ENCODE measurements at places on chromosomes 13 and 19. TPM values are rescaled to one million over a fixed set of nuclear protein-coding genes. Genes with fewer than 3 reads are reported as not detected.

FAM216B gene
- polyA plus RNA-seq = not detected

PTGIR gene
- polyA plus RNA-seq = not detected

SERPINE3 gene
- not detected for polyA plus RNA-seq

MUC16 gene
- polyA plus RNA-seq = 0.04 TPM

CPB2 gene
- 0.06 TPM for polyA plus RNA-seq

ADGRE1 gene
- not detected for polyA plus RNA-seq

KIR2DL3 gene
- polyA plus RNA-seq = not detected

C1QTNF9 gene
- polyA plus RNA-seq = not detected

CGB1 gene
- polyA plus RNA-seq = not detected

- DNase-seq = no peak
Measured at GRCh38 chr13:35993686-35994085, 137.5 kb downstream of the DCLK1 start.

GRCh38 chr19:44476559-44477408, 23.5 kb downstream of the ZNF180 start:
- no peak for DNase-seq

DNA sequence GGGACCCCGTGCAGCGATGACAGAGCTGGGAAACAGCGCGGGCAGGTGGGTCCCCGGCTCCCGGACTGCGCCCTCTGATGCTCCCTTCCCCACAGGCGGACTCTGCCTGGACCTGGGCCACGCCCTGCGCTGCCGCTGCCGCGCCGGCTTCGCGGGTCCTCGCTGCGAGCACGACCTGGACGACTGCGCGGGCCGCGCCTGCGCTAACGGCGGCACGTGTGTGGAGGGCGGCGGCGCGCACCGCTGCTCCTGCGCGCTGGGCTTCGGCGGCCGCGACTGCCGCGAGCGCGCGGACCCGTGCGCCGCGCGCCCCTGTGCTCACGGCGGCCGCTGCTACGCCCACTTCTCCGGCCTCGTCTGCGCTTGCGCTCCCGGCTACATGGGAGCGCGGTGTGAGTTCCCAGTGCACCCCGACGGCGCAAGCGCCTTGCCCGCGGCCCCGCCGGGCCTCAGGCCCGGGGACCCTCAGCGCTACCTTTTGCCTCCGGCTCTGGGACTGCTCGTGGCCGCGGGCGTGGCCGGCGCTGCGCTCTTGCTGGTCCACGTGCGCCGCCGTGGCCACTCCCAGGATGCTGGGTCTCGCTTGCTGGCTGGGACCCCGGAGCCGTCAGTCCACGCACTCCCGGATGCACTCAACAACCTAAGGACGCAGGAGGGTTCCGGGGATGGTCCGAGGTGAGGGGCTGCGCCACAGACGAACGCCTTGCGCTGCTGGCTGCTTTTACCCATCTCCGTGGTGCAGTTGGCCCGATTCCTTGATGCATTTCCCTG, 7.8 kb upstream of the SELENOV start:
- no peak for DNase-seq

GRCh38 chr19:38717855-38718254, 26.4 kb downstream of the CAPN12 start:
- DNase-seq = no peak

- no peak for DNase-seq
Measured at GRCh38 chr13:29561918-29562317, 33.6 kb downstream of the SLC7A1 start.

- DNase-seq = no peak
Measured at GRCh38 chr13:73981595-73981994, 152.6 kb downstream of the KLF12 start.

- no peak for DNase-seq
Measured at GRCh38 chr19:9808855-9809824, 9.7 kb downstream of the FBXL12 start.

- DNase-seq = no peak
Measured at GRCh38 chr19:53140351-53140750, 7.6 kb upstream of the ZNF415 start.

- no peak for DNase-seq
Measured at GRCh38 chr13:113950451-113951245, 23.2 kb downstream of the C13orf46 start.

DNA sequence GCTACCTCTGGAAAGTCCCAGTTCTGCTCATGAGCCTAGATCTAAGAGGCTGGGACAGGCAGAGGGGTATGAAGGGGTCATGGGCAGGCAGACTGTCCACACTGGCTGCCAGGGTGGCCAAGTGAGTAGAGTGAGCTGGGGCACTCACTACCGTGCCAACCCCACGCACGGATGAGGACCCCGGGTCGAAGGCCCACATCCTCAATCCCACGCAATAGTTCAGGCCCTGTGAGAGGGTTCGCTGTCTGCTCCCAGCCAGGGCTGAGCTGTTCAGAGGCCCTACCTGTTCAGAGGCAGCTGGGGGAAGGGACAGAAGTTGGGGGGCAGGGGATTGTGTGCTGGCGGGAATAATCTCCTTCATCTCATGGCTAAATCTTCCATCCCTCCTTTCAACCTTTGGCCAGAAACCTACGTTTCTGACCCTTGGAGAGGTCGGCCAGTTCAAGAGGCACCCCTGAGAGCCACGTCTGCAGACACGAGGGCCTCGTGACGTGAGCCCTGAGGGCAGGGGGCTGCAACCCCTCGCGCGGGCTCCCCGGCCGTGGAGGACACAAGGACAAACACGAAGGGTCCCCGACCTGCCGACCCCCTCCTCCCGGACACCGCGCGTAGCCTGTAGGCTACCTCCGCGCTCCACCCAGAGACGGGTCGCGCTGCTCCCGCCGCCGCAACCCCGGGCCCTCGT, 1.0 kb upstream of the RPS5 start:
- no peak for DNase-seq

DNA sequence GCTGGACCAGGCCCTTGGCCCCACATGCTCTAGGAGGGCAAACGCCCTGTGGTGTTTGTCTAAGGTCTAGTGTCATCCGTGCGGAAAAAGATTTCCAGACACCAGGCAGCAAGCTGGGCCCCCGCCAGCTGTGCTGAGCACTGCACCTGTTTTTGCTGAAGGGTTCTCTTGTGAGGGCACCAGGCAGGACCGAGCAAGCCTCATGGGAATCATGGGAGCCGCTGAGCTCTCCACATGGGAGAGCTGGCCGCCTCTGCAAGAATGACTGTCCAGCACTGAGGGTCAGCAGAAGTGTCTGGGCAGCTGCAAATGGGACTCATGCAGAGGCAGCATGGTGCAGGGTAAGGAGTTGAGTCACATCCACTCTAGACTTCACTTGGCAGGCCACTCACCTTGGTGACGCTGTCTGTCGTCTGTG, 12.0 kb downstream of the B3GNT8 start:
- no peak for DNase-seq

DNA sequence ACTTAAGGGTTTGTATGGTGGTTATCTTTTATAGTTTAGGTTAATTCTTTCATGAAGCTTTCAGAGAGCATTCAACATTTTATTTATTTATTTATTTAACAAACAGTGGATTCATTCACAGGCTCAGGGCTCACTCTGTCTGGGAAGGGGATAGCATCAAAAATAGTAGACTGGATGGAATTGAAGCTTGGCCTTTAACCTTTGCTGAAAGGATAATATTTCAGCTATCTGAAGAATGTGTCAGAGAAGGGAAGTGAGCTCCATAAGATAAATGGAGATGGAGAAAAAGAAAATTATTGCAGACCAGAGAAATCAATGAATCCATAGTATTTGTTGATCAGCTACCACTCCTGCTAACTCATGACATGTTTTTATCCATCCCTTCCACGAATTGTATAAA, 305.6 kb downstream of the COG6 start:
- no peak for DNase-seq

- DNase-seq = peak; percentile 77
Measured at GRCh38 chr19:48872884-48873475, 759 bp downstream of the PPP1R15A start.

DNA sequence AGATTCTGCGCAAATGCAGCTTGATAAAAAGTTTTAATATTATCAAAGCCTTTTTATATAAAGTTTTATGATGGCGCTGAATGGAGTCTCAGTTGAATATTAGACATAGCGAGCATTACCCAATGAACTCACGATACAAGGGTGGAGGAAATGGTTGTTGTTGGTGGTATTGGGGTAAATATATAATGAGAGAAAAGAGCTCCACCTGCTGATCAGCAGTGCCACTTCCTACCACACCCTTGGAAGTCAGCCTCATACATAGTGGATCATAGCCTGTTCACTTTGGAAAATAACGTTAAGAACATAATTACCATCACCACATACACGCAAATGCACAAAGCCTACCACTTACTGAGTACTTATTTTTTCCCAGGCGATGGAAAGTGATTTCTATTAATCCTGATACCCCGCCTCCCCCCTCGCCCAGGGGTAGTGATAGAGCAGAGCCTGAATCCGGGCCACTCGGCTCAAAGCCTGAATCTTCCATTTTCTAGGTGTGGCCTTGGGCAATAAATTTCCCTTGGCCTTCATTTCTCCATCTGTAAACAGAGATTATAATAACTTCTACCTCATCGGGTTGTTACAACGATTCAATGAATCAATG, 358.3 kb downstream of the KLF5 start:
- DNase-seq = no peak

GRCh38 chr13:42373048-42373812, 101.3 kb downstream of the AKAP11 start:
- DNase-seq = no peak

DNA sequence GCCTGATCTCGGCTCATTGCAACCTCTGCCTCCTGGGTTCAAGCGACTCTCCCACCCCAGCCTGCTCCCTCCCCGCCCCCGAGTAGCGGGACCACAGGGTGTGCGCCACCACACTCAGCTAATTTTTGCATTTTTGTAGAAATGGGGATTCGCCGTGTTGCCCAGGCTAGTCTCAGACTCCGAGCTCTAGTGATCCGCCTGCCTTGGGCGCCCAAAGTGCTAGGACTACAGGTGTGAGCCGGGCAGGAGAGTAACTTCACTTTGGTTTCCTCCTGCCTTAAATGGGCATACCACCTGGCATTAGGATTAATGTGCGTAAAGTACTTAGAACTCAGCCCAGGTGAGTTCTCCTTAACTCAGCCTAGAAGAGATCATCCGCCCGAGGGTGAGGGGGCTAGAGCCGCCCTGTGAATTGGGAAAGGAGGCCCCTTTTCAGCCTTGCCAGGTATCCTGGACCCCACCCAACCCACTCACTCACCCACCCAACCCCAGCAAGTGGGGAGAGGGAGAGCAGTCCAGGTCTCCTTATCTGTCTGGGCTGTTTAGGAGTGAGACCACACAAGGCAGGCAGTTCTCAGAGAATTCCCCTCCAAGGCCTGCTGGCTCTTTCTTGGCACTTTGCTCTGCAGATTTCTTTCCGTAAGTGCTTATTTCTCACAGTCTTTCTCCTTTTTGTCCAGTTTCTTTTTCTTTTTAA, 1.2 kb upstream of the ZFP36 start:
- no peak for DNase-seq

- no peak for DNase-seq
Measured at GRCh38 chr13:36915896-36916640, 4.0 kb downstream of the SMAD9 start.

DNA sequence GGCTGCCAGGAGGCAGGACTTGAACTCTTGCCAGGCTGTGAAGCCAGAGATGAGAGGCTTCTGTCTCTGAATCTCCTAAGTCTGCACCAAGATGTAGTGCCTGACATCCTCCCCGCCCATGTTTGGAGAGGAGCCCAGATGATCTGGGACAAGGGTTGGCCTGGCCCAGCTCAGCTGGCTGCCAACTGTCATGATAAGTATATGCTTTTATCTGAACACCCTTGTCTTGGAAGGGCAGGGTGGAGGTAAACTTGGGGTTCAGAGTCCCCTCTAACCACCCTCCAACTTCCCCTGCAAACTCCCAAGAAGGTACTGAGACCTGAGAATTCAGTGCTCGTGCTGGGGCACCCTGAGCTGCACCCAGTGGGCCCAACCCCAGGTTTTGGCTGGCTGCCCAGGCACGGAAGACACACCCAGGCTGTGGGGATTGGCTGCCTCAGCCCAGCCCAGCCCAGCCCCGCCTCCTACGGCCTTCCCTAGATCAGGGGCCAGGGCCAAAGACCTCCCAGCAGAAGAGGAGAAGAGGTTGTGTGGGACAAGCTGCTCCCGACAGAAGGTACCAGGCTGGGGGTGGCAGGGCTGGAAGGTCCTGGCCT, at the start of gene CYP4F12:
TSS of gene CYP4F12 (plus strand) at position 508 of the 596 bp plus-strand sequence. CDS start 443 bp downstream, outside the sequence.
- DNase-seq = no peak

DNA sequence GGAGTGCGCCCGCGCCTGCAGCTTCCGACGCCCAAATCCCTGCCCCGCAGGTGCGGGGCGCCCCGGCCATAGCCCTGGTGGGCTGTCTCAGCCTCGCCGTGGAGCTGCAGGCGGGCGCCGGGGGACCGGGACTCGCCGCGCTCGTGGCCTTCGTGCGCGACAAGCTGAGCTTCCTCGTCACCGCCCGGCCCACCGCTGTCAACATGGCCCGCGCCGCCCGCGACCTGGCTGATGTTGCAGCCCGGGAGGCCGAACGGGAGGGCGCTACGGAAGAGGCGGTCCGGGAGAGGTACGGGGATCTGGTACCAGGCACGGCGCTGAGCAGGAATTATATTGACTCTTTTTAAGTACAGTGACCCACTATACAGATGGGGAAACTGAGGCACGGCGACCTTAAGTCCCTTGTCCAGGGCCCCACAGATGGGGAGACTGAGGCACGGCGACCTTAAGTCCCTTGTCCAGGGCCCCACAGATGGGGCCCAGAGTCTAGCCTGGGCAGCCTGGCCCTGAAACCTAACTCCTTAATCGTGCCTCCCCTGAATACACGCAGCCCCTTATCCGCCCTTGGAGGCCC, 586 bp downstream of the MRI1 start:
- no peak for DNase-seq

GRCh38 chr19:9799162-9799561, 19.7 kb downstream of the FBXL12 start:
- no peak for DNase-seq

DNA sequence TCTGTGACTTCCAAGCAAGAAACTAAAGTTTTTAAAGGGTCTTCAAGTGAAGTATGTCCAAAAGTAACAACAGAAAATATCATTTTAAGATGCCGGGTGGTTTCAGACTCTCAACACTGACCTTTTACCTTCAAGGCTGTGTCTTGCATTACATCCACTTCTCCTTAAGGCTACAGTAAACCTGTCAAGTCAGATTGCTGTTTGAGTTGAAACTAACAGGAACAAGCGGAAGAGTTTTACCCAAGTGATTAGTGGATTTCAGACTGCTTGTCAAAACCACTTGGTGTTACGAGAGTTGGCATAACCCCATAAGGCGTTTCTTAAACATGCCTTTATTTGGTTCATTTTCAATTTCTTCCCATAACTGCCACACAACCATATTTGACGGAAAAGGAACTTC, 283.1 kb downstream of the DCT start:
- DNase-seq = no peak

GRCh38 chr19:35549174-35549788, 3.9 kb downstream of the TMEM147 start:
- DNase-seq = no peak

DNA sequence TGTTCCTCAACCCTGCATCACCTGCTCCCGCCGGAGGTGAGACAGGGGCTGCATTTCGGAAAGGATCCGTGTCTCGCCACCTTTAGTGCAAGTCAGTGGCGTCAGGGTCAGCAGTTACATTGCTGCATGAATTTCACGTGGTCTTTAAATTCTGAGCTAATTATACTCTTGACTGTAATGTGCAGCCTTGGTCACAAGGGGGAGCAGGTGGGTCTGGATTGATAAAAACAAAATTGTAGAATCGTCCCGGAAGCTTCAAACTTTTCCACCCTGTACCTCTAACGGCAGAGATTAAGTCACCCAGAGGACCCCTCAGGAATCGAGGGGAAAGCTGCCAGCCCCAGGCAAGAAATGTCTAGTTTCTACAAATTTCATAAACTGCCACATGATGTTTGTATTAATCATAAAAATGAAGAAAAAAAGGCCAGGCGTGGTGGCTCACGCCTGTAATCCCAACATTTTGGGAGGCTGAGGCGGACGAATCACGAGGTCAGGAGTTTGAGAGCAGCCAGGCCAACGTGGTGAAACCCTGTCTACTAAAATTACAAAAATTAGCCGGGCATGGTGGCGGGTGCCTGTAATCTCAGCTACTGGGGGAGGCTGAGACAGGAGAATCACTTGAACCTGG, 20.2 kb downstream of the BBC3 start:
- no peak for DNase-seq
